ENCODE measurements at places on chromosomes 16 and 17.

- no peak for DNase-seq
Observed at GRCh38 chr16:22320572-22321339, 23.5 kb downstream of the POLR3E start.

DNA sequence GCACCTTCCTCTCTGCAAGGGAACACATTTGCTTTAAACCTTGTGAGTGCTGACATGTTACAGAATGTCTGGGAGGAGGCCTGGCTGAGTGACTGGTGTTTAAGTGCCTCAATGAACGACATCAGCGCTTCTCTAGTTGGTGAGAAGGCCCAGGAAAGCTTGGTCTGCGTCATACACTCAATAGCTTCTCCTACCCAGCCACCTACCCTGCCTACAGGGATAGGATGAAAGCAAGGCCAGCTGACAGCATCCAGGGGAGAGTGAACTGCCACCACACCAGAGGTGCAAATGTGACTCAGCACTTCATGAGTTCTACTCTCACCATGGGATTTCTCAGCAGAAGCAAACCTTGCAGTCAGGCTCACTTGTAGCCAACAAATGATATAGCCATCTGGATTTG, 31.7 kb upstream of the CFAP20 start:
- no peak for DNase-seq

GRCh38 chr17:17186551-17187505, 19.3 kb downstream of the PLD6 start:
- no peak for DNase-seq

DNA sequence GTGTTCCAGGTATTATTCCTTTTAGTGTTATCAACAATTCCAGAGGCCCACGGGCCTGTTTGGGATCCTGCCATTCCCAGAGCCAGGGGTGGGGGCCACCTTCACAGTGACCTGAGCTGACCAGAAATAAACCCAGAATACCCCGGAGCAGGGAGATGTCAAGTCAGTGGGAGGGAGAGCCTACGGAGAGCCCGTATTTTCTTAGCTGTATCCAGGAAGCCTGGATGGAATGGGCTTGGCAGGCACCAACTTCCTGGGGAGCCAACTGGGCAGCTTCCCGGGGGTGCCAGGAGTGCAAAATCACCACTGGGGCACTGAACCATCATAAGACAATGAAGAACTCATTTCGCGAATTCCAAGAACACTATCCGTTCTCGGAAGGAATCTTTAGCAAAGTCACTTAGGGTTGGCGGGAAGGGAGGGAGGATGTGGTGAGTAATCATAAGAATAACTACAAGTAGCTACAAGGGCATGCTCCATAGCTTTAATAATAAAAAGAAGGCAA, 13.2 kb upstream of the MRTFB start:
- DNase-seq = no peak

DNA sequence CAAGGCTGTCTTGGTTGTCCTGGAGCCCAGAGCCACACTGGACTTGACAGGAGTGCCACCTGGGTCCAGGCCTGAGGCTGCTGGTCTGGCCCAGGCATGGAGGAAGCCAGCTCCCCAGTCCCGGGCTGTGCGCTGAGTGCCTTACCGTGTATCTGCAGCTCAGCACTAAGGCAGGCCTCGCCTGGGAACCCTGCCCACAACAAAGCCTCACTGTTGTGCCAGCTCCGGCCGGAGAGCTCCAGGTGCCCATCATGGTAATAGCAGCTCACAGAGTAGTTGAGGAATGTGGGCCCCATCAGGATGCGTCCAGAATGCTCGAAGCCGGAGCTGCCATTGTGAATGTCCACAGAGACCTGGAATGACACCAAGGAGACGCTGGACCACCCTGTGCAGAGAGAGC, 72.2 kb downstream of the RMI2 start:
- DNase-seq = no peak

DNA sequence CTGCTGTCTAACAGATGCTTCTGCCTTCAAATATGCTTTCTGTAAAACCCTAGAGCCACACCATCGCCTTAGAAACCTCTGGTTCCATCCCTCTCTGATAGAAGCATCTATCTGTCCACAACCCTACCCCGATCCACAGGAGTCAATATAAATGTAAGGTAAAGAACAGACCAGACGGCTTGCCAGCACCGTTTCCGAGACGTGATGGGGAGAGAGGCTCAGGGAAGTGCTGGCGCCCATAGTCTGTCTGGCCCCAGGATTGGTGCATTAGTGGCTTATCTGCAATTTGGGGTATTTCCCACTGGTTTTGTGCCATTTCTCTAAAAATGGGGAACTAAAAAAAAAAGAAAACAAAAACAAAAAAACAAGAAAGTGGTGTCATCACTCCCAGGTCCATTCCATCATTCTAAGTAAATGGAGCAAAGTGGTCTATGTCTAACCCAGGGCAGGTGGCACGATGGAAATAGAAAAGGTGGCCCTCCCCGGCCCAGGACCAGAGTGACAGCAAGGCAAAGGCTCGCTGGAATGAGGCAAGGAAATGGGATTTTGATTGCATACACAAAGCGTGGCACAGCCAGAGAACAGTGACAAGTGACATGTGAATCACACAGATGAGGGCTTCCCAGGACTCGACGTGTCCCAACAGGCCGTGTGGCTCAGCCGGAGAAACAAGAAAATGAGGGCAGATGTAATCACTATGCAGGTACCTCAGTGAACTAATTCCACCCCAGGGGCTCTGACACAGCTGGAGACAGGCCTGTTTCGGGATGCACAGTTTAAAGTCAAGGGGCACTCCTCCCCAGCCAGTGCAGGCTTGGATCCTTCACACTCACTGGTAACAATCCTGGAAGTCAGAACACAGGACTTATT, 125.6 kb downstream of the GAS7 start:
- DNase-seq = no peak

- DNase-seq = no peak
Observed at GRCh38 chr16:15857724-15858560, 1.1 kb upstream of the MYH11 start.

GRCh38 chr17:57295526-57296023, 39.3 kb downstream of the MSI2 start:
- no peak for DNase-seq

DNA sequence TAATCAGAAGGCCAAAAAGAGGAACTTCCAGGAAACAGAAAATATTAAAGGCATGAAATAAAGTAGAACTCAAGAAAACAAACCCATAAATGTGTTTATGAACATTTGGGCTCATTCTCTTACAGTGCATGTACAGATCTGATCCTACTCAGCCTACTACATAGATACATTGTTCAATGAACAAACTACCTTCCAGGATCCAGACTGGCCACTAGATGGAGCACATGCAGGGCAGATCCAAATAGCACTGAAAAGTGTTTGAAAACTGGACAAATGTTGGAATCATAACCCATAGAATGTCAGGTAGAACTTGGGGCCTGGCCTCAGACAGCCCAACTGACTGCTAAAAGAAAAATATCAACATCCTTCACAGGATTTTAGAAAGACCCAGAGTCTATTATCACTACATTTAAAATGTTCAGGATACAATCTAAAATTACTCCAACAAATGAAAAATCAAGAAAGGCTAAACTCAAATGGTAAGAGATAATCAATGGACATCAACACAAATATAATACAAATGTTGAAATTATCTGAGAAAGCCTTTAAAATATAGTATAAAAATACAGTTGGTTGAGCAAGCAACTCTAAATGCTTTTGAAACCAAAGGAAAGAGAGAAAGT, 122.4 kb upstream of the NUDT7 start:
- no peak for DNase-seq

DNA sequence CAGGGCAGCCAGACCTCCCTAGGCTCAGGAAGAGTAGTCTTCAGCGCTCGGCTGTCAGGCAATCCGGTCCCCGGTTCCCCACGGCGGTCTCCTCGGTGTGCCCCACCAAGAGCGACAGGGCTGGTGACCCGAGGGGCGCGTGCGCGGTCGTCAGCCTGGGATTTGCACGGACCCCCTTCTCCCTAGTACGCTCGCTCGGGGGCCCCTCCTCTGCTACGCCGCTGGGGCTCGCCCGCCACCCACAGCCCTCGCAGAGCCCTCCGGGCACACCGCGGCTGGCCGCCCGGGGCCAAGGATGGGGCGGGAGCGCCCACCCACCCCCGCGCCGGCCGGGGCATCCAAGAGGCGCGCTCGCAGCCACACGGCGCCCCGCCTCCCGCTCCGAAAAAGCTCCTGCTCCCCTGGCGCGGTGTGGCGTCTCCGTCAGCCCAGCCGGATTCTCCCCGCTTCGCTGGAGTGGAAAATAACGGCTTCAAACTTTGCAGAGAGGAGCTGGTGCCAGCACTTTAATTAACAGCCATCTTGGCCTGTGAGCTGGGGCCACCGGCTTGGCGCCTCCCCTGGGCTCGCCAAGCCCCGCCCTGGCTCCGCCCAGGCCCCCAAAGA, 2.1 kb upstream of the C1QL1 start:
- no peak for DNase-seq

DNA sequence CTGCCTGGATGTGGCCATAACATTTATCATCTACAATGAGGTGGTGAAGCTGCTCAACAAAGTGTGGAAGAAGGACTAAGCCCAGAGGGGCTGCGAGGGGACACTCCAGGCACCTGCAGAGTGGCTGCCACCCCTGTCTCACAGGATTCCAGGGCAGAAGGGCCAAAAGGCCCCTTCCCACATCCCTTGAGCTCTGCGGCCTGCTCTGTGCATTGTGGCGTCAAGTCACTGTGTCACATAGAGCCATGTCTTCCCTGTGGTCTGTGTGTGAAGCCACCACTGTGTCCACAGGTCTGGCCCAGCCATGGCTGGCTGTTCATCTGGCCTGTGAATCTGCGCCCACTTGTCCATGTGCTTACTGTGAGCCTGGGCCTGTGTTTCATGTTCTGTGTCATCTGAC, 1714.6 kb downstream of the TP53TG3F start:
- DNase-seq = no peak

DNA sequence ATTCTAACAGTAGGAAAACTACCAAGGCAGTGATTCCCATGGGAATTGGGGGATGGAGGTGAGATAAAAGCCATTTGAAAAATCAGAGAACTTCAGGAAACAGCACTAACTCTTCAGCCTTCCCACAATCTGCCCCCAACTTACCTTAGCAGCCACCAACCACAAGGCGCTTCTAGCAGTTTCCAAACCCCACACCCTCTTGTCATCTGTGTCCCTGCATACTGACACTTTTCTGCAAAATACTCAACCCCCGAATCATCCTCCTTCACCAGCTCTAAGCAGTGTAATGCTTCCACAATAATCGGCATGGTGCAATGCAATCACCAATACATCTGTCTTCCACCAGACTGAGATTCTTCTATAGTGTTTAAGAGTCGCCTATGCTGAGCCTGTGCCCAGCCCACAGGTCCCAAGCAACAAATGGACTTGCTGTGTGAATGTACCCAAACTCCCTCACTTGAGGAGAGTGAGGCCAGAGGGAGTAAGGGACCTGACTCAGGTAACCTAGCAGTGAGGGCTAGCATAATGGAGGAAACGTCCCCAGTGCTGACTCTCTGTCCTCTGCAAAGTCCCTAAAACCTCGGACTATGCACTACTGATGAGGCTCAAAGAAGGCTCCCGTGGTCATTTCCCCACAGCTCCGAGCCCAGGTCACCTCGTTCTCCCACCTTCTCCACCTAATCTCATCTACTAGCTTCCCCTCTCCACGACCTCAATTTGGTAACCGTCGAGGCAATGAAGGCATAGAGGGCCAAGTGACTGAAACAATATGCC, 943 bp downstream of the DYNC1LI2 start:
- no peak for DNase-seq

All from stimulated activated CD8-positive, alpha-beta memory T cell treated with anti-CD3 and anti-CD28 coated beads, Interleukin-15, amount 100 ng/mL, for 1 hour (primary cell).